ENCODE measurements at places on chromosomes 2 and 18.

GRCh38 chr2:53636596-53636995, 131.0 kb upstream of the CHAC2 start:
- no peak for DNase-seq

- DNase-seq, result peak; percentile 72
Measured at GRCh38 chr18:76496194-76496890, 1.3 kb upstream of the ZNF516 start.

GRCh38 chr2:238684362-238685326, 163.2 kb upstream of the TWIST2 start:
- no peak for DNase-seq

- no peak for DNase-seq
Measured at GRCh38 chr2:166013878-166014277, 60.3 kb upstream of the TTC21B start.

- no peak for DNase-seq
Measured at GRCh38 chr18:77969972-77970371, 720.3 kb downstream of the GALR1 start.

DNA sequence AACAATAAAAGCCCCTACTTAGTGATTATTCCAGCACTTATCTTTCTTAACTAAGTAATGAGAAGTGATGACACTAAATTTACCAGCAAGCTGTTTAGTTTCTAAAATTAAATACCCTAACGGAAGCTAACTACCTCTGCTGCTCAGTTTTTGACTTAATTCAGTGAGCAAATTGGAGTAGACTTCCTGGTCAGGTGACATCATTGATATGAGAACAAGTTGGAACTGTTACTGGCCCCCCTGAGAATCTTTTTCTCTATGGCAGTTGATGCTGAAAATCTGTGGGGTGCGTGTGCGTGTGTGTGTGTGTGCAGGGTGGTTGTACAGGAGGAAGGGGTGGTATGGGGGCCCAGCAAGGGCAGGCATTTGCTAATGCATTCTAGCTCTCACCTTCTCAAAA, 35.5 kb upstream of the BMP10 start:
- no peak for DNase-seq

Measured in D341Med (cell line).